ENCODE measurements at places on chromosomes 1 and 21.

GRCh38 chr21:44551340-44551961 lies at the start of gene KRTAP10-2:
TSS of gene KRTAP10-2 (minus strand) at chr21:44551505. CDS start at chr21:44551458, 47 bp downstream.
- no peak for DNase-seq

DNA sequence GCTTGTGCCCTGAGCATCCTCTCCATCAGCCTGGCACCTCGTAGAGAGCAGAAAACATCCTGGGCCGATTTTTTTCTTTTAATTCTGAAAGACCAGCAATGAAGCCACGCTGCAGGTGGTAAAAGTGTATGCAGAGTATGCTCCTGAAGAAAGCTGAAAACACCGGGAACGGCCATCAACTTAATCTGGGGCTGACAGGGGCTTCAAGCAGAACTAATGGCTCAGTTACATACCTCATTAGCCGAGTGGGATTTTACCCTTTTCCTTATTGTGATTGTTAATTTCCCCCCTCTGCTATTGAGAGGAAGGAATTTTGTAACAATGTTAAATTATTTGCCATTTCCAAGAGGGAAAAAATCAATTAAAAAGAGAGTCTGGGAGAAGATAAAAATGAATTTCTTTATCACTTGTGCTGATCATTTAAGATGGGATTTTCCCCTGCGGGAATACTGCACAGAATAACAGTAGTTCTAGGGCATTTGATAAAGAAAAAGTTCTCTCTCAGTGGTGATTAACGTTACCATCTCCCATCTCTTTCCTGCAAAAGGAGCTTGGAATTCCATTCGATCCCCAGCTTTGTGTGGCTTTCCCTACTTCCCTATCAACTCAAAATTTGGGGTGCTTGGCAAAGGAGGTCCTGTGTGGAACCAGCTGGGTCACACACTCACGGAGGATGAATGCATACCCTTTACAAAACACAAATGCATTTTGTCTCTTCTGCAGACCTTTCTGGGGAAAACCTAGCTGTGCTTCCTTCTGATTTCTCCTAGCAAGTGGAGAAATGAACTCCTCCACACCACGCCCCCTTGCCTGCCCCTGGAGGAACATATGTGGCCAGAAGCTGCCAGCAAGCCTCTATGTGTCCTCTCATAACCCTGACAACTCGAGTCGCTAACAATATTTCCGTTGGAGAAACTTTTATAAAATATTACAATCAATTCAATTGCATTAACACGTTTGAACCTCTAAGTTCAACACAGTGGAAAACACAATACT lies 70.9 kb downstream of the RRAGC start:
- no peak for DNase-seq

- DNase-seq = no peak
These were observed 23.7 kb downstream of the WARS2 start for GRCh38 chr1:119116725-119117124.

DNA sequence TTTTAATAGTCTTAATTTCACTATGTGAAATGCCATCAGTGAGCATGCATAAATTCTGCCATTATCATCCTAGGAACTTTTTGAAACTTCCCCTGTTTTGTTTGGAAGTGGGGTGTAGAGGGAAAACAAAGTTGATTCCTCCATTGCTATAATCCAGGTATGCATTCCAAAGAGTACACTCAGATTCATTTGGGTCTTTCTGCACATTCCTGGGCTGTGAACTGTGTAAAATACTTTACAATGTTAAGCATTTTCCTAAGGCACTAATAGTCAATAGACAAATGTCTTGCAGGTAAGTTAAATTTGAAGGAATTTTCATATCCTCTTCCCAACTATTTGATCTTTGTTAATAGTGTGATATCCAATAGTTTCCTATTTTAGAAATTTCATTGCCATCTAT lies 36.2 kb downstream of the SGIP1 start:
- DNase-seq = no peak

DNA sequence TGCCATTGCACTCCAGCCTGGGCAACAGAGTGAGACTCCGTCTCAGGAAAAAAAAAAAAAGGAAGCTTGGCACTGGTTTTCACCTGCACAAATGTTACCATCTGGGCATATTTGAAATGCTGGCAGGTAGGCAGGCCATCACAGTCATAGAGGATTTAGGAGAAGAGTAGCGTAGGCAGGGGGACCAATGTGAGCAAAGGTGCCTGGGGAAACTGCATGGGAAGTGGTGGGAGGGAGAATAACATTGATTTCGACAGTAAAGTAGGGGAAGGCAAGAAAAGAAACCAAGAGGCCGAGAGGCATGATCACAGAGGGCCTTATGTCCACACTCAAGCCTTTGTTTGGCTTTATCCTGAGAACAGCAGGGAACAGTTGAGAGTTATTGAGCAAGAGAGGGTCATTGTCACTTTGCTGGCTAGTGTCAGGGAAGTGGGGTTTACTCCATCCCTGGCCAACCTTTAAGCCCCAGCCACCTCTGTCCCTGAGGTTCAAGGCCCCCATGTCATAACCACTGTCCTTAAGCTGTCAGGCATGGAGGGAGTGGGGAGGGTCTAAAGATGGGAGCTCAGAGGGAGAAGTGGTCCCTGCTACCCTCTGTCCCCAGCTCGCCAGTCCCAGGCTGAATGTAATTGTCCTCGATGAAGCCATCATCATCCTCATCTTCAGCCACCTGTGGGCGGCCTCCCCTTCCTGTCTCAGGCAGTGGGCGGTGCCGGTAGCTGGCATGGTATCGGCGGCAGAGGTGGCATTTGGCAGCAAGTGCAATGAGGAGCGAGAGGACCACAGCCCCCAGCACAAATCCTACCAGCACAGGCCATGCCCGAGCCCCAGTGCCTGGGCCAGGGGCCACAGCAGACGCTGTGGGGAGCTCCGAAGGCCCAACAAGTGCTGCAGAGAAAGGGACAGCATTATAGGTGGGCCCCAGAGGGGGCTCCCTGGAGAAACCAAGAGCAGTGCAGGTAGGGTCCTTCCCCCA lies 2.9 kb downstream of the C1orf210 start:
- no peak for DNase-seq

- DNase-seq = no peak
These were observed 361.6 kb upstream of the PLD5 start for GRCh38 chr1:242886137-242886536.

DNA sequence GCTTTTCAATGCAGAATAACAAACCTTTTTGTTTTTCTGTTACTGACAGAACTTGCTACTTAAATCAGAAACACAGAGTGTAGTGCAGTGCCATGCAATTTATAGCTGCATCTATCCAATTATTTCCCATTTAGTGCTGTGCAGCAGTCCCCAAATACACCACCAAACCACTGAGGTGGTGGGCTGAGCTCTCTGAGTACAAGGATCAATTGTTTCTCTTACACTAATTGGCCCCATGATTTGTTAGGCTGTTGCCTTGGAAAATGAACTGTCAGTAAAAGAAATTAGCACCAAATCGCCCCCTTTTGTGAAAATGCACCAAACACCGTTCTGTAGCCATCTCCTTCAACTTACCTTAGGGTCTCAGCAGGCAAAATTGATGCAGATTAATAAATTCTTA lies 118.9 kb upstream of the C8B start:
- DNase-seq = no peak

GRCh38 chr1:89125913-89126580 lies at the start of gene GBP2:
TSS of gene GBP2 (minus strand) at chr1:89126114. CDS start at chr1:89121966, 4,148 bp downstream.
- DNase-seq = peak; percentile 83

GRCh38 chr1:97553971-97554370 lies 366.9 kb downstream of the DPYD start:
- no peak for DNase-seq

- DNase-seq = no peak
These were observed 105.6 kb downstream of the ERG start for GRCh38 chr21:38392661-38393060.

DNA sequence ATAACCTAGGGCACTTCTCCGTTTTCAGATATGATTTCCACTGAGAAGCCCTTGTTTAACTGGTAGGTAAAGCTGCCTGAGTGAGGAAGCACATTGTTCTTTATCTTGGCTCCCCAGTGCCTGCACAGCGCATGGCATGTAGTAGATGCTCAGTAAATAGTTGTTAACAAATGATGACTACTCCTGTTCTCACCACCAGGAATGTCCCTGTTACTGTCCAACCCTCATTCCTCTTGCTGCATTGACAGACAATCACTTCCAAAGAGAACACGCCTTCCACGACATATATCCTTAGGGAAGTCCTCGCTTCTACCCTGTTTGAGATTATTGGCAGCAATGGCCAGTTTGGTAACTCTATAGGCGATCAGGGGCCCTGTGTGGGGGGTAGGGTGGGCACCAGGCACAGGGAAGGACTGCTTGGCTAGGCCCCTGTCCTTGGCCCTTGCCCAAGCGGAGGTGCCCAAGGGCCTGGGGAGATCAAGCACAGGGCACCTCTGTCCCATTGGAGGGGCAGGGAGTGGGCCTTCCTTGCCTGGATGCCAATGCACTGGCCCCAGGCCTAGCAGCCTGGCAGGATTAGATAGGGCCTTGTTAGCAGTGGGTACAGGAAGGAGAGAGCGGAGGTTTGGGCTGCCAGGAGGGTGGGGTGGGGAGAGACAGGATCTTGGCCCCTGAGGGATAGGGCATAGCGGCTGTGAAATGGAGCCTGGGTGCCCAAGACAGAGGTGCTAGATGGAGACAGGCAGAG lies 10.2 kb downstream of the NES start:
- DNase-seq = no peak

DNA sequence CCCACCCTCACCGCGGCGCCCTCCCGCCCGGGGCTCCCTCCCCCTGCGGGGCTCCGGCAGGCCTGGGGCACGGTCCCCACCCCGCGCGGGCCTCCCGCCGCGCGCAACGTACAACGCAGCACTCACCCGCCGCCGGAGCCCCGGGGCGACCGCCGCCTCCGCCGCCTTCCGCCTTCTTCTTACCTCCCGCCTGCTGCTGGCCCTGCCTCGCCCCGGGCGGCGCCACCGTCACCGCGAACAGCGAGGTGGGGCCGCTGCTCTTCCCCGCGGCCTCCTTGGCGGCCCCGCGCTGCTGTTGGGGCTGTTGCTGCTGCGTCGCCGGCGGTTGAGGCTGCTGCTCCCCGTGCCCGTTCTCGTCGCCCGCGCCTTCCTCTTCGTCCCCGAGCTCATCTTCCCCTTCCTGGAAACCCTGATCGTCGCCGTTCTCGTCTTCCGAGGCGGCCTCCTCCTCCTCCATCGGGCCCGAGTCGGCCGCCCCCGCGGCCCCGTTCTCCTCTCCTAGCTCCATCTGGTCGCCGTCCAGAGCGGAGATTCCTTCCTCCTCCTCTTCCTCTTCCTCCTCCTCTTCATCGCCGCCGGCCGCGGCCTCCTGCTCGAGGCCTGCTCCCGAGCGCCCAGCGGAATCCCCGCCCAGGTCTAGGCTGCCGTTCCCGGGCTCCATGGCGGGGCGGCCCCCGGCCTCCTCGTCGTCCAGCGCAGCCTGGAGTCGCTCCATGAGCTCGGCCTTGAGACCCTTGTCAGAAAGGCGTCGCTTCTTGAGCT lies 671 bp downstream of the HNRNPU start:
- DNase-seq = no peak

GRCh38 chr1:2610036-2610959 lies 22.5 kb downstream of the MMEL1 start:
- DNase-seq = no peak

GRCh38 chr1:16396591-16396990 lies 29.5 kb downstream of the SZRD1 start:
- no peak for DNase-seq

DNA sequence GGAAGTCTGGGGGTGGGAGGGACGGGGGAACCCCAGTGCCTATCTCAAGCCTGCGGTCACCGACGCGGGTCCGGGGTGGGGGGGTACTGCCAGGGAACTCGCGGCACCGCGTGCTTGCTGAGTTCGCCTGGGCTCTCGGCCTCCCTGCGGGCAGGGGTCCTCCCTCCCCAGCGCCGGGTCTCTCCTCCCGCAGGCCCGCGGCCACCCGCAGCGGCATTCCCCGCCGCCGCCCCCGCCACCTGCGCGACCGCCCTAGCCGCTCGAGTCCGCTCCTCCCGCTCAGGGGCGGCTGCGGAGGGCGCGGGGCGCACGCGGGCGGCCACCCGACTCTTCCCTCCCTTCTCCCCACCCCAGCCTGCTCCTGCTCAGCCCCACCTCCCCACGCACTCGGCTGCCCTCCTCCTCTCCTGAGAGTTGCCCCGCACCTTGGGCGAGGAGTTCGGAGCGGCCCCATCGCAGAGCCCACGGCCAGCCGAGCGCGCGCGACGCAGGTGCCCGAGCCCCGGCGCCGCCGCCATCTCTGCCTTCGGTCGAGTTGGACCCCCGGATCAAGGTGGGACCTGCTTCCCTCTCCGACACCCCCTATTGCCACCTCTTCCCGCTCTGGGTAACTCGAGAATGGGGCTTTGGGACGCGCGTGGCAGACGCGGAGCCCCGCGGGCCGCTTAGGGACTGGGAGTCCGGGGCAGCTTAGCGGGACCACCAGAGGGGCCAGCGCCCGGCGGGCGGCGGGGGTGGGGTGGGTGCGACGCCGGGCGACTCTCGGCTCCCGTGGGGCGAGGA lies 105.0 kb downstream of the LEPR start:
- DNase-seq = no peak

DNA sequence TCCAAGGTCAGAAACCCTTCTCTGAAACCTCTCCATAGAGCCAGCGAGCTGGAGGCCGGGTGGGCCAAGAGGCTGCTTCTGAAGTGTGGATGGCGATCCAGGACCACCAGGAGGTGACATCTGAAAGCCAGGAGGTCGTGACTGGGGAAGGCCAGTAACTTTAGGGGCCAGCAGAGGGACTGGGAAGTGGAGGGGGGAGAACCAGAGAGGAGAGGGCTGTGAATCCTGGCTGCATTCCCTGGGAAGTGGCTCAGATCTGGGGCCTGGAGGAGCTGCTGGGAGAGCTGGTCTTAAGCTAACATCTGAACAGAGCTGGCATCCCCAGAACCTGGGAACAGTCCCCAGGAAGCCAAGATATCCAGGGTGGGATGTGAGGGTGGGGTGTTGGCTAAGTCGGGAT lies 11.3 kb upstream of the EPHA8 start:
- DNase-seq = no peak

DNA sequence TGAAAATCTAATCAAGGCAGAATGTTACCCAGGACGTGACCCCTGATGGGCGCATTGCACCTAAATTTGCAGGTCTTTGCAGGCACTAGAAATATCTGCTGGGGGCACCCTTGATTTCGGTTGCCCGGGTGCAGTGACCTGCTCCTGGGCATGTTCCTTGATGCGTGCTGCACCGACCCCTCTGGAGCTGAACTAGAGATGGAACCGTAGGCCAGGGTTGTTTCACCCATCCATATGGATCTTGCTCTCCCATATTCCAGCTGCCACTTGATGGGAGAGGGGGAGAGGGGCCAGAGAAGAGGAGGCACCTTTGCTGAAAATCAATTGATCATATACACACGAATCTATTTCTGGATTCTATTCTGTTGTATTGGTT lies 8.4 kb upstream of the COL18A1 start:
- DNase-seq = no peak
